Activated naive CD4-positive, alpha-beta T cell treated with anti-CD3 and anti-CD28 coated beads, Interleukin-2, amount 10 ng/mL, durations not matched to agents 7 days and 5 days (primary cell): ENCODE measurements at places on chromosomes 5 and 9.

GRCh38 chr5:80704221-80704620, 49.4 kb upstream of the DHFR start:
- DNase-seq = no peak

- DNase-seq = peak; percentile 26
Observed at GRCh38 chr5:178730940-178731265, 444 bp upstream of the ZNF354A start.

GRCh38 chr5:107431536-107431935, 239.2 kb downstream of the EFNA5 start:
- DNase-seq = no peak

GRCh38 chr5:171442287-171443042, 23.0 kb downstream of the FGF18 start:
- no peak for DNase-seq

- no peak for DNase-seq
Observed at GRCh38 chr5:96439477-96440184, 6.6 kb upstream of the PCSK1 start.

- DNase-seq = no peak
Observed at GRCh38 chr5:53423724-53424123, 56.7 kb upstream of the FST start.

GRCh38 chr9:94228616-94229015, 30.5 kb upstream of the ZNF169 start:
- no peak for DNase-seq

DNA sequence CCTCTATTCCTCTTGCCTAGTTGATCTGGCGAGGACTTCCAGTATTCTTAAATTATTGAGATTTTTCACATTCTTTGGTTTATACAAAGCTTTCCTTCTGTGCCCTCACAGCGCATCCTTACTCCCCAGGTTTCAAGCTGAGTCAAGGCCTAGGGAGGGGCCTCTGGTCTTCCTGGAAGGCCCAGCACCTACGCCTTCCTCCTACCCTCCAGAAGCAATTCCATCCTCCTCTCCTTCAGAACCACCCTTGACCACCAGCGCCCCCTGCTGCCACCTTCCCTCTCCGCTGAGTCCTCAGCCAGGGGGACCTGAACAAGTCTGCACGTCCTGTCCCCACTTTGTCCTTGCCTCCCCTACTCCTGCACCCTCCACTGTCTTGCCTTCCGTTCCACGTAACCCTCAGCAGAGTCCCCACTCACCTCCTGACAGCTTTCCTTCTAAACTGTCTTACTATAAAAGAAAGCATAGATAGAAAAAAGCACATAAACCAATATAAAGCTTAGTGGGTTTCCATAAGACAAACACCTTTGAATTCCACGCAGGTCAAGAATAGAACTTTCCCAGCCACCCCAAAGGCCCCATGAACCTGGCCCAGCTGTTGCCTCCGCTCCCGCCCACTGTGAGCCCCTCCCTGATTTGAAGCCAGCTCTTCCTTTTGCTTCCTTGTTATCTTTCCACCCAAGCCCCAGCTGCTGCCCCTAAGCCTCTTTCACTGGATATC, 63.0 kb upstream of the CTSL start:
- DNase-seq = peak; percentile 64

GRCh38 chr9:108197899-108198298, 657.9 kb downstream of the ACTL7B start:
- no peak for DNase-seq

DNA sequence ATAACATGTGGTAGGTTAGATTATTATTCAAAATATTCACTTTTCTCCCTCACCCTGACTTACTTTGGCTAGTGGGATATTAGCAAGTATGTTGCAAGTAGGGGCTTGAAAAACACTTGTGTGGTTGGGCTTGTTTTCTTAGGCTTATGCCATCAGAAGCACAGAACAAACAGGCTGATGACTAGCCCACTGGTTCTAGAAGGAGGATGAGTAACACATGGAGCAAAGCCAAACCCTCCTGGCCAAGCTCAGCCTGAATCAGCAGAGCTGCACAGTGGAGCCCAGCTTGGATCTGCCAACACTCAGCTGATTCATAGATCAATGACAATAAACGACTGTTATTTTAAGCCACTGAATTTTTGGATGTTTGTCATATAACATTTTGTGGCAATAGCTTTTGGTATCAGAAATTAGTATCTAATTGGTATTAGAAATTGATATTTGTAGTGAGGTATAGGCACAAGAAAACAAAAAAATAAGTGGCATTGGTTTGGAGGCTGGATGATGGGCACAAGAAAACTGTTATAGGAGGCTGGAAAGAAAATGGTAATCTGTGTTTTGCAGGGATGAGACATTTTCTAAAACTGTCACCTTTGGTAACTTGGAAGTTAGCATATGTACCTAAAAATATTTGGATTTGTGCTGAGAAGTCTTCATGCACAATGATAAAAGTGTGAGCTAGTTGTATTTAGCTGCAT, 46.1 kb upstream of the ZBED3 start:
- DNase-seq = no peak

DNA sequence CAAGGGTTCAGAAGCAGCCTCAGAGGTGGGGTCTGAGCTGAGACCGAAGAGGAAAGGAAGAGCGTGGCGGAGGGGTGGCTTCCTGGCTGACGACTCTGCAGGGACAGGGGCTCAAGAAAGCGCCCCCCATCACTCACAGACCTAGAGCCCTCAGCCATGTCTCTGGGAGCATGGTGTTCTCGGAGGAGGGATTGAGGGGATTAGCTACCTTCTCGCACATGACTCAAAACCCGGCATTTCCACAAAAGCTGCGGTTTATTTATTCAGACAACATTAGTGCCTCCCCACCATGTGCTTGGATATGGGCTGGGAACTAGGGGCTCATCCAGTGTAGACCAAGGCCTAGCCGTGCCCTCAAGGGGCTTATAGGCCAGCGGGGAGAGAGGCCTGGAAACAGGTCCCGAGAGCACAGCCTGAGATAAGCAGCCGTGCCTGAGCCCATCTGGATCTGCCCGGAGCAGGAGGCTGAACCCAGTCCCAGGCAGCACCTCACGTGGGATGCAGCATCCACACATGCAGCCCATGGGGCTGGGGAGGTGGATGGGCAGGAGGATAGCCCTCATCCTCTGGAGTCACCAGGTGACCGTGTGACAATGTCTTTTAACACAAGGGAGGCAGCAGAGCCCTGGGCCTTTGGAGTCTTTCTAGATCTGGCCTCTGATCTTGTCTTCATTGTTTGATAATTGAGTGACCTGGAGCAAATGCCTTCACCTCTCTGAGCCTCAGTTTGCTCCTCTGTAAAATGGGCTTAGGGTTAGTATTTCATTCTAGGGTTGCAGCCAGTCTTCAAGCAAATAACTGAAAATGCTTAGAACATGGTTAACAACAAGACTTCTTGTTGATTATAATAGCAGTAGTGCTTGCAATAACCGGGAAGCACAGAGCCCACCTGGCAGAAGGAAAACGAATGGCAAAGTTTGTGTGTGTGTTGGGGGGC, 878 bp upstream of the HMCN2 start:
- no peak for DNase-seq

DNA sequence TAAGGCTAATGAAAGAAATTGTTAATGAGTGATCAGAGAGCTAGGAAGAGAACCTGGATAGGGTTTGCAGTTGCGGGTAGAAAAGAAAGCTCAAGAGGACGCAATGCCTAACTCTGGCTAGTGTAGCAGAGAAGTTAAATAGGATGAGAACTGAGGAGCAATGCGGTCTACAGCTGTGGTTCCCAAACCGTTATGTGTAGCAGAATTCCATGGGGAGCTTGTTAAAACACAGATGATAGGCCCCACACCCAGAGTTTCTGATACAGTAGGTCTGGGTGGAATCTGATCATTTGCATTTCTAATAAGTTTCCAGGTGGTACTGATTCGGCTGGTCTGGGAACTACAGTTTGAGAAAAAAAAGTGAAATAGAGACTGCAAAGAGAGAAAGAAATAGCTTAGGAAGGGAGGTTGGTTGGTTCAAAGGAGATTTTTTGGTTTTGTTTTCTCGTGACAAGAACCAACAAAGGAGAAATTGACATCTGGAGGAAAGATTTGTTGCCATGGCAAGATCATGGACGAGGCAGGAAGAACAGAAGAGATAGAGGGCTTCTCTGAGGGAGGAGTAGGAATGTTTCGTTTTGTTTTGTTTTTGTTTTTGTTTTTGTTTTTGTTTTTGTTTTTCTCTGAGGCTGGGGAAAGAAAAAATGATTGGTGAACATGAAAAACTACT, 276.1 kb downstream of the ARRDC3 start:
- DNase-seq = no peak

GRCh38 chr5:142439207-142439860, 114.5 kb upstream of the SPRY4 start:
- no peak for DNase-seq

GRCh38 chr5:13843175-13843846, 101.2 kb downstream of the DNAH5 start:
- DNase-seq = no peak

GRCh38 chr9:99835581-99835980, 13.9 kb downstream of the NR4A3 start:
- DNase-seq = no peak

GRCh38 chr9:114233491-114234185, 78.3 kb downstream of the COL27A1 start:
- DNase-seq = no peak

- peak; percentile 69 for DNase-seq
Observed at GRCh38 chr9:133991964-133992779, at the start of gene VAV2. VAV2 (minus strand) TSS chr9:133992324; CDS start chr9:133992278, 46 bp downstream.

- DNase-seq = peak; percentile 80
Observed at GRCh38 chr5:1111727-1112289, at the start of gene SLC12A7. SLC12A7 (minus strand) TSS chr5:1112063; CDS start chr5:1111991, 72 bp downstream.

DNA sequence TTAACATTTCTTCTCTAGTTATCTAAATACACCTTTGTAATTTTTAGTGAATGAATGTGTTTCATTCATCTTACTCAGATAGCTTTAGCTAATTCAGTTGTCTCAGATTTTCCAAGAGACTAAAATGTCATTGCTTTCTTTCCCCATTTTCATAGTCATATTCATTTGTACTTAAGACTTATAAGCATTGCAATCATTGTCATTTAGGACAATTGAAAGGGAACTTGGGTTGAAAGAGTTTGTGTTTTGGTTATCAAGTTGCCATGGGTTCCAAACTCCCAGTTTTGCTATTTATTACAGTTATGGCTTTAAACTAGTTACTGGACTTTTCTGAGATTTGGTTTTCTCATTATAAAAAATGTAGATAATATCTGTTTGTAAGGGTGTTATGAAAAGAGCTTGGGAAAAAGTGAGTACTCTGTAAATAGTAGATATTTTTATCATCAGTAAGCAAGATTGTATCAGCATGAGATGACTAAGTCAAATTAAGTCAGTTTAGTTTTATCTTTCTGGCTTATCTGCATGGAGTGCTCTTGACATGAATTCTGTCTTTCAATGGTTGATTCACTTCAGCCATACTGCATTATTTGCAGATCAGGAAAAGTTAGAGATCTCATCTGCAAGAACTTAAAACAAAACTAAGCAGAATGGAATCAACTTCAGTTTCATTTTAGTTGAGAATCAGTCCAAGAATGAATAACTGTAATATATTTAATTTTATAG, 107.5 kb downstream of the PBX3 start:
- DNase-seq = no peak

GRCh38 chr5:146426853-146427618, 20.1 kb upstream of the TCERG1 start:
- DNase-seq = no peak

- DNase-seq = no peak
Observed at GRCh38 chr5:162800301-162800700, 637.1 kb upstream of the CCNG1 start.

- DNase-seq = peak; percentile 90
Observed at GRCh38 chr5:43042176-43042625, 2.1 kb upstream of the ANXA2R start.

GRCh38 chr5:104139840-104140239, 577.3 kb upstream of the NUDT12 start:
- no peak for DNase-seq

DNA sequence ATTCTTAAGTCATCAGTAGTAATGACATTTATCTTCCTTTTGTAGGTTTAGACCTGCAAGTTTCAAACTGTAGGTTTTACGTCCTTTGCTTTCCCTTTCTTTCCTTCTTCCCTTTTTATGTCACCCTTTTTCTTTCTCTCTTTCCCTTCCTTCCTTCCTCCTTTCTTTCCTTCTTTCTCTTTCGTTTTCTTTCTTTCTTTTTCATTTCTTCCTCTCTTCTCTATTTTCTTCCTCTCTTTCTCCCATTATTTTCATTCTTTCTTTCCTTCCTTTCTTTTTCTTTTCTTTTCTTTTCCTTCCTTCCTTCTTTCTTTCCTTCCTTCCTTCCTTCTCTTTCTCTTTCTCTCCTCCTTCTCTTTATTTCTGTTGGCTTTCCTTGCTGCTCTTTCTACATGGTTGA, 59.9 kb downstream of the WDR36 start:
- DNase-seq = no peak

DNA sequence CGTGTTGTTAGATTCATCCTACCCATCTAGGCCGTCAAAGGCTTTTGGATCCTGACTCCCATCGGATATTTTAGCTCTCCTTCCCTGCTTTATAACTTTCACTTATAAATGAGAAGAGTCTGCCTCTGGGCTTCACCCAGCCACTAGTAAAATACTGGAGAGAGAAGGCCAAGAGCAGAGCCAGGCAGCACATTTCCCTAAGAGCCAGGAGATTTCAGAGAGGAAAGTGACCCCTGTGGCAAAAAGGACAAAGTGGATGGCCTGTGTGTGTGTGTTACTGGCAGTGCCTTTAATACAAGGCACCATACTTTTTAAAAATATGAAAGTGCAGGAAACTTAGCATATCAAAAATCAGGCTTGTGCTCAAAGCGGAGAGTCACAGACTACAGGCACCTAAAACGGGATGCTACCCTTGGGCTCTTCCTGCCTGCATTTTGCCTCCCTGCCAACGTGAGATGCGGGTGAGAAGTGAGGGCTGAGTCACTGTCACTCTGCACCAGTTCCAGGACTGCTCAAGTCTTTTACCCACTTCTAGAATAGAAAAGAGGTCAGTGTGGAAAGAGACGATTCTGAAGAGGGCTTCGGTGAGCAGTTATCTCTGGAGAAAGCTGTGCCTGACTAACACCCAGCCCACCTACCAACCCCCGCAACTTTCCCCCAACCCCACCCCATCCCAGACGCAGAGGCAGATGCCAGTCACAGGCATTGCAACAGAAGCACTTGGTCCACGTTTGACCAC, 15.9 kb downstream of the NFIL3 start:
- no peak for DNase-seq

- no peak for DNase-seq
Observed at GRCh38 chr5:133854554-133854953, 113.9 kb downstream of the C5orf15 start.

- DNase-seq = peak; percentile 39
Observed at GRCh38 chr5:54895816-54896341, 89.5 kb downstream of the ESM1 start.

DNA sequence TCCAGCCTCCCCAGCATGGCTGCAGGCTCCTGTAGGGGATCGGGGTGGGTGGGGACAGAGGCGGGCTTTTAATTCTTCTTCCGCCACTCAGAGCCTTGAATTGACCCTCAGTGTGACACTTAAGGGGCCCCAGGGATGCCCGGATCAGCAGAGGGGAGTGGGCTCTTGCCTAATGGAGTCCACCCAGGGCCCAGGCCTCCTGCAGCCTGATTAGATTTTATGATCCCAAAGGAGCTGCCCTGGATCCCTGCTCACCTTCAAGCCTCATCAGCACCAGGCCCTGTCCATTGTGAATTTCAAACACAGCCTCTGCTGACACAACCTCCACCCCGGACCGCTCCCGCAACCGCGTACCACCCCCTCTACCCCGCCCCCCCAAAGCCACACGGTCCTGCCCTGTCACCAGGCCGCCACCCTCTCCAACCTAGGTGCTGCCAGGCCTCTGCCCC, 214.1 kb upstream of the IER5L start:
- DNase-seq = no peak

GRCh38 chr9:117936185-117937130, 232.3 kb downstream of the TLR4 start:
- DNase-seq = no peak

- DNase-seq = peak; percentile 11
Observed at GRCh38 chr5:150585781-150586341, 54.6 kb upstream of the SYNPO start.
